ENCODE measurements at places on chromosomes 11 and 22. TPM values are rescaled to one million over a fixed set of nuclear protein-coding genes. Genes with fewer than 3 reads are reported as not detected.

MAJIN gene
- polyA plus RNA-seq = not detected

VSIG10L2 gene
- polyA plus RNA-seq = not detected

SERPIND1 gene
- polyA plus RNA-seq = 0.07 TPM

MORC2 gene
- polyA plus RNA-seq = 9.5 TPM

PIWIL4 gene
- 1.2 TPM for polyA plus RNA-seq

PPFIBP2 gene
- polyA plus RNA-seq = 19.5 TPM

PDGFD gene
- polyA plus RNA-seq = not detected

OR4D5 gene
- polyA plus RNA-seq = not detected

TNKS1BP1 gene
- 0.52 TPM for polyA plus RNA-seq

ELMOD1 gene
- not detected for polyA plus RNA-seq

UBQLN3 gene
- polyA plus RNA-seq = not detected

ANGPTL5 gene
- not detected for polyA plus RNA-seq

NNMT gene
- polyA plus RNA-seq = not detected

SHISA8 gene
- not detected for polyA plus RNA-seq

PRG3 gene
- not detected for polyA plus RNA-seq

CFAP300 gene
- polyA plus RNA-seq = not detected

ACTN3 gene
- polyA plus RNA-seq = not detected

ELFN2 gene
- not detected for polyA plus RNA-seq

MPZL2 gene
- 4.2 TPM for polyA plus RNA-seq

LIF gene
- polyA plus RNA-seq = not detected

SPDYC gene
- not detected for polyA plus RNA-seq

CASP1 gene
- 126 TPM for polyA plus RNA-seq

LDHAL6A gene
- polyA plus RNA-seq = not detected

ACRV1 gene
- polyA plus RNA-seq = not detected

CNGA4 gene
- not detected for polyA plus RNA-seq

OR2D2 gene
- polyA plus RNA-seq = not detected

ZFTA gene
- polyA plus RNA-seq = 0.06 TPM

OR52N4 gene
- polyA plus RNA-seq = 0.50 TPM

CCDC89 gene
- polyA plus RNA-seq = not detected

RPS25 gene
- 4,676 TPM for polyA plus RNA-seq

PATE4 gene
- not detected for polyA plus RNA-seq

CHADL gene
- polyA plus RNA-seq = 0.10 TPM

TSKU gene
- polyA plus RNA-seq = 0.13 TPM

CLDN5 gene
- 0.18 TPM for polyA plus RNA-seq

OR4C12 gene
- polyA plus RNA-seq = not detected

TSPAN32 gene
- polyA plus RNA-seq = 52.7 TPM

TSGA10IP gene
- polyA plus RNA-seq = not detected

F2 gene
- polyA plus RNA-seq = not detected

Data from CD4-positive, alpha-beta memory T cell (primary cell).